Hippocampal formation (tissue), 2 donors: ENCODE measurements at places on chromosomes 16 and 17.

DNA sequence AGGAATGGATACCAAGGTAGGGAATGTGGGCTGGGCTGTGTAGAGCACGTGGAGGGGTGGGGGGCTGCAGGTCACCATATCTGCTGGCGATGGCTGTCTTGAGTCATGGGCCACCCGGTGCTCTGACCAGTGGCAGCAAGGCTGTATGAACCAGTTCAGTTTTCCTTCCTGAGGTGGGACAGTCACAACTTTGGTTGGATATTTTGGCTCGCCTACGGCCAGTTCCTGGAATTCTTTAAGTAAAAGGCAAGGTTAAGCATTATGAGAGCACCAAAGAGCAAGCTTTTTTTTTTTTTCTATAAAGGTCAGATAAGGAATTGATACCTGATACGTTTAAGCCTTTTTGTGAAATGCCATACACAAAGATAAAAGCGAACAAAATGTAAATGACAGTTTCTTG is 81.9 kb downstream of the USP22 start:
- DNase-seq, result no peak

GRCh38 chr17:41676058-41676419 is 12.6 kb upstream of the EIF1 start:
- no peak for DNase-seq

DNA sequence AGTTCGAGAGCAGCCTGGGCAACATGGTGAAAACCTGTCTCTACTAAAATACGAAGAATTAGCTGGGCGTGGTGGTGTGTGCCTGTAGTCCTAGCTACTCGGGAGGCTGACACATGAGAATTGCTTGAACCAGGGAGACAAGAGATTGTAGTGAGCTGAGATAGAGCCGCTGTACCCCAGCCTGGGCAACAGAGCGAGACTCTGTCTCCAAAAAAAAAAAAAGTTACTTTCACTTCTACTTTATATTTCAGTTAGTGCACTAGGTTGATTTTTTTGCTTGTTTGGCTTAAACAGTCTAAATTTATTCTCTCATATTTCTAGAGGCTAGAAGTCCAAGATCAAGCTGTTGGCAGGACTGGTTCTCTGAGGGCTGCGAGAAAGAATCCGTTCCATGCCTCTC is 13.4 kb downstream of the CCDC102A start:
- no peak for DNase-seq

DNA sequence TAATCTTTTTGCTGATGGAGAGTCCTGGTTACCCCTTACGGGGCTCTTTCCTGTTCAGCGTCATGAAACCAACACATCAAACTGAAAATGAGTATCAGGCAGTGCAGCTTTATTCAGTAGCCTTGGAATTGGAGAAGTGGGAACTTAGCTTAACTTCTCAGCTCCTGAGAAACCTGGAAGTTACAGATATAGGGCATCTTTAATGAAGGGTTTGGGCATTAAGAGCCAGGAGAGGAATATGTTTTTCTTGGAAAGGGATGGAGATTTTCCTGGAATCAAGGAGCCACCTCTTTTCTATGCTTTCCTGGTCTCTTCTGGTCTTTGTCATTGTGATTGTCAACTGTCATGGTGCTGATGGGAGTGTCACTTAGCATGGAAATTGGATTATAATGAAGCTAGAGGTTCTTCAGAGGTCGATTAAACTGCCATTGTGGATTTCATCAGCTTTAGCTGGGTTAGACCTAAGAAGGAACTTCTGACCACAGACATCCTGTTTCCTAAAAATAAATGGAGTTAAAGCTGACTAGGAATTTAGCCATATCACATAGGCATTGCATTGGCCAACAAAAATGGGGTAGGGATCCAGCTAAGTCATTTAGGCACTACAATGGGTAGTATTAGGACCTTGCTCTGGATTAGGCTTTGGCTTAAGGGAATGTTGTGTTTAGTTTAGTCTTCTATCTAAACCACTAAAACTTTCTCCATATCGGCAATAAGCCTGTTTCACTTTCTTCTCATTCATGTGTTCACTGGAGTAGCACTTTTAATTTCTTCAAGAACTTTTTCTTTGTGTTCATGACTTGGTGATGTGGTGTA is 186.4 kb downstream of the BCAS3 start:
- no peak for DNase-seq

GRCh38 chr17:16121915-16122314 is 93.4 kb downstream of the NCOR1 start:
- no peak for DNase-seq

- DNase-seq, result no peak
Observed at GRCh38 chr17:41962111-41962510, 4.5 kb upstream of the CNP start.

DNA sequence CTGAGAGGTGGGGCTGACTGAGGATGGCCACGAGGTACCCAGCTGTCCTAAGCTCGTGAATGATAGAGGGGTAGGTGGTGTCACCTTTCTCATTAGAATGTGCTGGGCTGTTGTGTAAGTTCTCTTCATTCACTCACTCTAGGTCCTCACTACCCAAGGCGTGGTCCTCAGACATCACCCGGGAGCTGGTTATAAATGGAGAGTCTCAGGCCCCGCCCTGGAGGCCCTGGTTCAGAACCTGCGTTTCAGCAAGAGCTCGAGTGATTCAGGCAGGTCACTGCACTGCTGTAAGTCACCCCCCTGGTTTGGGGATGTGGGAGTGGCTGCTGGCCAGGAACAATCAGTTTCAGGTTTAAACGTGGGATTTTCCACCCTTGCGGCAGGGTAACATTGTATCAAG is 139.8 kb downstream of the FOXL1 start:
- DNase-seq, result no peak

GRCh38 chr16:75317532-75317931 is 66.1 kb upstream of the BCAR1 start:
- DNase-seq, result no peak
